IPS-NIHi11 (cell line): ENCODE measurements at places on chromosomes 2 and 18.
A peak's percentile ranks its signal among the peaks of the same experiment; 100 is the strongest.

DNA sequence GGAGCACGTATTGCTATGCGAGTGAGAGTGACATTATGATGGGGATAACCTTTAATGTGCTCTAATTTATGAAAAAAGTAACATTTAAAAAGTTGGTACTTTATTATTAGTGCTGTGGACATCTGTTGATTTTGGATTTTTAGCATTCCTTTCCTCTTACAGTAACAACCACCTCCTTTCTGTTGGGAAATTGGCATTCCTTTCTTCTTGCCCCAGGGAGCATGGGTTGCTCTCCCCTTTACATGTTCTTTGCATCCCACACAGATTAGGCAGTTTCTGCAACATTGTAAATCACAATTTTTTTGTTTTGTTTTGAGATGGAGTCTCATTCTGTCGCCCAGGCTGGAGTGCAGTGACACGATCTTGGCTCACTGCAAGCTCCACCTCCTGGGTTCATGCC is 300.2 kb downstream of the LPIN1 start:
- peak; percentile 17 for DNase-seq

GRCh38 chr2:10691521-10691920 is 1.7 kb upstream of the NOL10 start:
- DNase-seq: no peak

GRCh38 chr2:18373664-18374063 is 186.8 kb downstream of the RDH14 start:
- no peak for DNase-seq

GRCh38 chr2:233119123-233119522 is 59.0 kb downstream of the INPP5D start:
- no peak for DNase-seq

- DNase-seq: no peak
These were observed 70.3 kb upstream of the RAB12 start for GRCh38 chr18:8538935-8539334.

DNA sequence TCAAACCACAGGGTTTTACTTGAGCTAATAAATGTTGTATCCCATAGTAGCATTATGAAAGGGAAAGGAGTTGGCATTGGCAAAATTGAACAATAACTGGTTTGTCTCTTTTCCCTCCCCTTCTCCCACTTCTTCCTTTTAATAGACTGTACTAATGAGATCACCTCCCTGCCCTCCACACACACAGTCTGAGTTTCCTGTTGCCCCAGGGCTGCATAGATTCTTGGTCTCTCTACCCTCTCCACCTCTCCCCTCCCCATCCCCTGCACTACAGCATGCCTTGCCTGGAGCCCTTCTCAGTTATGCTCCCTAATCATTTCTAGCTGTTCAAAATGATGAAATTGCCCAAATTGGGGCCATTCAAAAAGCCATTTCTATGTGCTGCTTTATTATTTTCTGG is 37.2 kb upstream of the NEMP2 start:
- DNase-seq: no peak

DNA sequence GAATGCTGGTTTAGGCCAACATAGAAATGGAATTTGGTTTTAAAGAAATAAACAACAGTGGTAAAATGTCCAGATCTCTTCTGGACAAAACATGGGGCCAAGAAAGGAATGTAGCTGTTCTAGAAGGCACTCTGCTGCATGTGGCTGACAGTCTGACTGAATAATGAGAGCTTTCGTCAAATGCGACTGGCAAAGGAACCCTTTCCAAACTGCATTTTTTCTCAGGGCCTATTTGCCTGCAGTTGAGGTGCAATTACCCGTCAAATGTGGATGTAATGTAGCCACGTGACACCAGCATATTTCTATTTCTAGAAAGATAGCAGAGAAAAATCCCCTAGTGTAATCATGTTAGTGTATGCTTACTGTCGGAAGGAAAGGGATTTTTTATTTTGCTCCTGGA is 741.2 kb downstream of the NRXN1 start:
- no peak for DNase-seq

- no peak for DNase-seq
These were observed 151.5 kb upstream of the MAP3K20 start for GRCh38 chr2:172924097-172924660.

DNA sequence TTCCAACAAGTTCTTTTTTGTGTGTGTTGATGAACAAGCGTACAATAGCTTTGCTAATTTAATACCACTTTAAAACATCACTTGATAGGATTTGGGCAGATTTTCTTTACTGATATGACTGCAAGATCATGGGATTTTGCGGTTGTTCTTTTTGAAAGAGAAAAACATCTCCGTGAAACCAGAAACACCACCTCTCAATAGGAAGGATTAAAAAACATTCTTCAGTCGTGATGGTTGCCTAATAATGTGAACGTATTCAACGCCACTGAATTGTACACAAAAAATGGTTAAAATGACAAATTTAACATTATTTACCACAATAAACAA is 19.3 kb downstream of the RBMS1 start:
- DNase-seq: no peak

DNA sequence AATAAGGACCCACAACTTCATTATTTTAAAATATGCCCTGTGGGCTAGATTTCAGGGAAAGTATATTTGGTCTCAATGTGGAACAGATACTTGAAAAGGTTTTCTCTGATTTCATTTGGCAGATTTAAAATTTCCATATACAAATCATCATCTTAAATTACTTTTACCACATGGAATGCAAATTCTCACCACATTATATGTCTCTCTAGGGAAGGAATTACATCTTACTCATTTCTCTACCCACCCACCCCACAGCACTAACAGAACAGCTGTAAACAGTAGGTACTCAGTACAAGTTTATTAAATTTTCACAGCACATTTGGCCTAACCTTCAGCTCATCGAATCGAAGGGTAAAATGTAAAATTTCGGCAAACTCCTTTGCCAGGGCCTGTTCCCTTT is 104.0 kb downstream of the CYRIA start:
- DNase-seq: no peak

DNA sequence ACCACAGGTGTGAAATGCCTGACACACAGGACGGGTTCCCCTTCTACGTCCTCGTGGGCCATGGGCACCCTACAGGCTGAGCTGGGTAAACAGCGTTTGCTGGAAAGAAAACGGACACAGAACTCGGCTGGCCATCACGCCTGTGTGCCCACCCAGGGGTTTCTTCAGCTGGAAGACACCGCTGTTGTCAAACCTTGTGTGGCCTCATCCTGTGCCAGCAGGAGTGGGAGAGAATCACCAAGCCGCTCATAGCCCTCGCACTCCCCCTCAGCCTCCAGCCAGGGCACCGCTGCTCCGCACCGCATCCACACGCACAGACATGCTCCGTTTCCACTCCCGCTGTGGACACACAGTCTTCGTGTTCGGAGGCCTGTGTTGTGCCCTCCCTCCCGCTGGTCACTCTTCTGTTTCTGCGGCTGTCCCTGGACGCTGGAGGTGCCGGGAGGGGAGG is 161.4 kb downstream of the PXDN start:
- no peak for DNase-seq

DNA sequence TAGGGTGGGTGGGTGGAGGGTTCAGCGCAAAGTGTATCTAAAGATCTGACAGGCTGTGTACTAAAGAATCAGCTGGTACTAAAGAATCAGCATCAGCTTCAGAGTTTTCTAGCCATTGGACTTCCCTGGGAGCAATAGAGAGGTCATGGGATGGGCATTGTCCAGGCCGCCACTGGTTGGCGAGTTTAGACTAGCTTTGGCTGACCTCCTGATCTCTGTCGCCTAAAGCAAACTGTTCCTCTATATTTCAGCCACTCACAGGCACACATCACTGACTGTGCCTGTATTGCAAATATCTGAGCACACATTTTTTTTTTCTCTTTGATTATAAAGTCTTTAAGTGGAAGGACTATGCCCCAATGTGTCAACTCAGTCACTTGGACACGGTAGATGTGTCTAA is 267.8 kb upstream of the SKOR2 start:
- DNase-seq: no peak

DNA sequence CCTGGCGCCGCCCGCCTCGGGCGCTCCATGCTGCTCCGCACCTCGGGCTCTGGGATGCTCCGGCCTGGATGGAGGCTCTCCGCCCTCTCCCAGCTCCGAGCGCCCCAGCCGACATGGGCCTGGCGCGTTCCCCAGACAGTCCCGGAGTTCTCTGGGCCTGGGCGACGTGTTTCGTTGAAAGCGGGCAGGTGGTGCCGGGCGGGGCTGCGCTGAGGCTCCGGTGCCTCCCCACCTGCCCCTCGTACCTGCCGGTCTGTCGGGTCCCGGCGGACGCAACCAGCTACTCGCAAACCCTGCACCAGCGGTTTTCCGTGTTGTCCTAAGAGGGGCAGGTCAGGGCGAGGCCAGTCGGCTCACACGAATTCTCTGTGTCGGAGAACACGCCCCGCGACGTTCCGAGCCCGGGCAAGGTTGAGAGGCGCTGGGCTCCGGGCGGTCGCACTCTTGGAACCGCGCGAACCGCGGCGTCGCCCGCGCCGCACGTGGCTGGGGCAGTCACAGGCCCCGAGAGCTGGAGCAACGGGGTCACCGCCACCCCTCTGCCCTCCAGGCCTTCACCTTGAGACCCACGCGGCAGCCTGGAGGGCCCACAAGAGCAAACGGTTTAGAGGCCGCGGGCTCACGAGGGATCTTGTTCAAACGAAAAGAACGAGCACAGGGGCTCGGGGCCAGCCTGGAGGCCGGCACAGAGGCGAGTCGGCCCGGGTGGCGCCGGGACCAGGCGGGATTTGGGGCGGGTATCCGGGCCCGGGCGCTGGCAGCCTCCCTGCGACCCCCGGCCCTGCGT is 4.2 kb upstream of the SIX2 start:
- no peak for DNase-seq

GRCh38 chr2:211755187-211755586 is 783.4 kb downstream of the ERBB4 start:
- DNase-seq: no peak

DNA sequence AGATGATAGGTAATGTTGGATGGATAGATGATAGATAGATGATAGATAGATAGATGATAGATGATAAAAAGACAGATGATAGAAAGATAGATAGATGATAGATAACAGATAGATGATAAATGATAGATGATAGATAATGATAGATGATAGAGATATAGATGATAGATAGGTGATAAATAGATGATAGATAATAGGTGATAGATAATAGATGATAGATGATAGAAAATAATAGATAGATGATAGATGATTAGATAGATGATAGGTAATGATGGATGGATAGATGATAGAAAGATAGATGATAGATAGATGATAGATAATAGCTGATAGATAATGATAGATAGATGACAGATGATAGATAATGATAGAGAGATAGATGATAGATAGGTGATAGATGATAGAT is 31.0 kb upstream of the SNTG2 start:
- DNase-seq: no peak

DNA sequence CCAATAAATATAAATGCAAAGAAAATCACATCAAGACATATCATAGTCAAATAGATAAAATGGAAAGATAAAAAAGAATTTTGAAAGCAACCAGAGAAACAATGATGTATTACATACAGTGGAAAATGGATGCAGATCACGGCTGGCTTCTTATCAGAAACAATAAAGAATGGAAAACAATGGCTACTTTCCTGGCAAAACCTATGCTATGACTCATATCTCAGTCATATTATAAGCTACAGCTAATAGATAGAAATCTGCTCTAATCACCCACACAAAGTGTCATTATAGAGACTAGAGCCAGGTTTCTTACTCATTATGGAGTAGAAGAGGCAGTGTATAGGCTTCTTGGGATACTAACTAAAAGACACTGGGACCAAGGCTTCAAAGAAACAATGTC is 93.5 kb upstream of the TACR1 start:
- no peak for DNase-seq

GRCh38 chr2:109148991-109149645 is 20.1 kb downstream of the SH3RF3 start:
- DNase-seq: no peak

GRCh38 chr18:8326763-8327394 is 282.4 kb upstream of the RAB12 start:
- no peak for DNase-seq

GRCh38 chr2:222436040-222436413 is 11.7 kb downstream of the SGPP2 start:
- DNase-seq: no peak

- no peak for DNase-seq
These were observed 2.9 kb upstream of the CASP10 start for GRCh38 chr2:201180010-201180409.

- DNase-seq: peak; percentile 52
These were observed 1.0 kb downstream of the UBR3 start for GRCh38 chr2:169828141-169828811.

DNA sequence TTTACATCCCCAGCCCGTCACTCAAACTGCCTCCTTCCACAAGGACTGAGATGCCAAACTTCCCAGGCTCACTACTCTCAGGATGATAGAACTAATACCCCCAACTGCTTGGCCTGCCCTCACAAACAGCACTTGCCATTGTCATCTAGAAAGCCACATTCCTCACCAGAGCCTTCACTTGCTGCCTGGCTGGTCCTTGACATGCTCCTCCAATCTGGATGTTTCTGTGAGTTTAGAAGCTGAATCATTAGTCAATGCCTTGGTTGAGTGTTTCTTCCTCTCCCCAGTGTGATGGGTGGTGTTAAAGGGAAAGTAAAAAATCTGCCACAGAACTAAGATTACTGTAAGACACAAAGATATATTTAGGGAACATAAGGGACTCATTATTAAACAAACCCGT is 52.5 kb downstream of the MARCHF4 start:
- peak; percentile 65 for DNase-seq

DNA sequence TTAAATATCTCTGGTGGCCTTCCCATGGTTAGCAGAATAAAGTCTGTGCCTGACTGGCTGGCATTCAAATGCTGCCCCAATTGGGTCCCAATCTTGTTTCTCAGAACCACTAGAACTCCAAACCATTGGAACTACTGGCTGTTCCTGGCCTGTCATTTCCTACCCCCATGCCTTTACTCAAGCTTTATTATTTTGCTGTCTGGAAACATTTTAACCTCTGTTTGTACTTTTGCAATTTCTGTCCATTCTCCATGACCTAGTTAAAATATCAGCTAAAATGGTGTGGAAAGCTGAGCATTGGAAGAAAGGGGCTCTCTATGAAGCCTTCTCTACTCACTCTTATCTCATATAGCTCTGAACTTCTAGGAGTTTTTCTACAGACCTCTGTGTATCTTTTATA is 38.7 kb downstream of the RAPGEF4 start:
- no peak for DNase-seq

- no peak for DNase-seq
These were observed 45.4 kb upstream of the PAPOLG start for GRCh38 chr2:60710707-60711106.

GRCh38 chr2:231189571-231190495 is 8.6 kb upstream of the ARMC9 start:
- peak; percentile 33 for DNase-seq

DNA sequence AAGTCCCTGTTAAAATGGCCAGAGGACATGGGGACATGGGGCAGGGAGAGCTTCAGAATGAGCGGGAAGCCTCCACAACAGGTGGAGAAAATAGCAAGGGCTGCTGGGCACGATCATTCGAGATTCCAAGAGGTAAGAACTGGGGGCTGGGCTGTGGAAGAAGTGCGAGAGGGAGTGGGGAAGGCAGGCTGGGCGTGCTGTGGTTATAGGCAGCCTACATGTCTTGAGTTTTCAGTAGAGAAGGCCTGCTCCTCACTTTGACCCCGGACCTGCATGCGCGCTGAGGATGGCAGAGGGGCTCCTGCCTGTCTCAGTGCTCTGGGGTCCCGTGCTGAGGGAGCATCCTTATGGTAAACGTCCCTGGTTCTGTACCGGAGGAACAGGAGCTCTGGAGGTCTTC is 115.5 kb downstream of the AGAP1 start:
- DNase-seq: no peak

- no peak for DNase-seq
These were observed 17.8 kb downstream of the IL1F10 start for GRCh38 chr2:113085542-113085941.

GRCh38 chr2:217988840-217989204 is 14.0 kb downstream of the TNS1 start:
- DNase-seq: no peak

GRCh38 chr2:200297989-200298388 is 8.5 kb upstream of the SPATS2L start:
- DNase-seq: no peak
